Esophagus muscularis mucosa (tissue), 4 donors: ENCODE measurements at places on chromosomes 3 and 15. TPM values are rescaled to one million over a fixed set of nuclear protein-coding genes. Genes with fewer than 3 reads are reported as not detected.

RLBP1 gene
- 0.52 TPM for total RNA-seq

CCDC39 gene
- under 0.01 TPM for total RNA-seq

CPNE9 gene
- total RNA-seq = 0.42 TPM

GOLGA8S gene
- total RNA-seq = under 0.01 TPM

ANKDD1A gene
- total RNA-seq = 10.0 TPM

FBXW12 gene
- not detected for total RNA-seq

PDIA5 gene
- total RNA-seq = 14.1 TPM

CHRNA5 gene
- total RNA-seq = 0.97 TPM

RARB gene
- 29.2 TPM for total RNA-seq

AMIGO3 gene
- not detected for total RNA-seq

CFAP100 gene
- total RNA-seq = not detected

CILP gene
- total RNA-seq = 40.4 TPM

ALDH1L1 gene
- 31.5 TPM for total RNA-seq

DISP2 gene
- 0.17 TPM for total RNA-seq

SEMA3B gene
- 48.6 TPM for total RNA-seq

LIPC gene
- 0.33 TPM for total RNA-seq

GRCh38 chr3:108183971-108184370, 38.3 kb downstream of the IFT57 start:
- no peak for DNase-seq

DNA sequence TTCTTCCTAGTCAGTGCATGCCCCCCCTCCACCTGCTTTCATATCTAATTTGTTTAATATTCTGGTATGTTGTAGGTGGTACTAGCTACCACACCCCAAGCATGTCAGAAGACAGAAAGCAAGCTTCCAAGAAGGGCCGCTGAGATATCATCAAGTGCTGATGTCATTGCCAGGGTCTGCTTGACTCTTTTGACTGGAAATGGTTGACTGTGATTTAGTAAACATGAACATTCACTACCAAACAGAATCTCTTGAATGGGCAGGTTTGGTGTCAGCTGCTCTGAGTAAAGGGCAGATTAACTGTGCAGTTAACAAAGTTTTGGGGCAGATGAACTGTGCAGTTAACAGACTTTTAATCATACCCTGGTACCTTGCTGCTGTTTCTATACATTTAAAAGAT, 244.2 kb upstream of the SATB1 start:
- DNase-seq = no peak

DNA sequence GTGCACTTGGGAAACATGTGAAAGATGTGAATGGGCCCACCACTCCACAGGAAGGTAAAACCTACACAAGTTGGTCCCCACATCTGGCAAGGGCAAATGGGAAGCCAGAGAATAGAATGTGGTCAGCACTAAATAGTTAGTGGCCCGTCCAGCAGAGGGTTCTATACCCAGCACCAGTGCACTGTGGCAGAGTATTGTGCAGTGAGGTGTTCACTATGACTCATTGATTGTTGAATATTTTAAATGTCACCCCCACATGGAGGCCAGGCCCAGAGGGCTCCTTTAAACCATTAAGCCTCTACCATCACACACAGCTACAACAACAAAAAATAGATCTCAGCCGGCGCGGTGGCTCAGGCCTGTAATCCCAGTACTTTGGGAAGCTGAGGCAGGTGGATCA, 11.7 kb downstream of the FRMD5 start:
- no peak for DNase-seq

DNA sequence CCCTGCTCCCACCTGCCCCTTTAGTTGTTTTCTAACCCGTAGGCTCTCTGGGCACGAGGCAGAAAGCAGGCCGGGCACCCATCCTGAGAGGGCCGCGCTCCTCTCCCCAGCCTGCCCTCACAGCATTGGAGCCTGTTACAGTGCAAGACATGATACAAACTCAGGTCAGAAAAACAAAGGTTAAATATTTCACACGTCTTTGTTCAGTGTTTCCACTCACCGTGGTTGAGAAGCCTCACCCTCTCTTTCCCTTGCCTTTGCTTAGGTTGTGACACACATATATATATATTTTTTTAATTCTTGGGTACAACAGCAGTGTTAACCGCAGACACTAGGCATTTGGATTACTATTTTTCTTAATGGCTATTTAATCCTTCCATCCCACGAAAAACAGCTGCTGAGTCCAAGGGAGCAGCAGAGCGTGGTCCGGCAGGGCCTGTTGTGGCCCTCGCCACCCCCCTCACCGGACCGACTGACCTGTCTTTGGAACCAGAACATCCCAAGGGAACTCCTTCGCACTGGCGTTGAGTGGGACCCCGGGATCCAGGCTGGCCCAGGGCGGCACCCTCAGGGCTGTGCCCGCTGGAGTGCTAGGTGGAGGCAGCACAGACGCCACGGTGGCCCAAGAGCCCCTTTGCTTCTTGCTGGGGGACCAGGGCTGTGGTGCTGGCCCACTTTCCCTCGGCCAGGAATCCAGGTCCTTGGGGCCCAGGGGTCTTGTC, 48.5 kb downstream of the PGPEP1L start:
- DNase-seq = no peak

- no peak for DNase-seq
Observed at GRCh38 chr3:98961161-98962155, 60.0 kb upstream of the DCBLD2 start.

GRCh38 chr15:31457161-31457560, 130.5 kb downstream of the KLF13 start:
- no peak for DNase-seq

DNA sequence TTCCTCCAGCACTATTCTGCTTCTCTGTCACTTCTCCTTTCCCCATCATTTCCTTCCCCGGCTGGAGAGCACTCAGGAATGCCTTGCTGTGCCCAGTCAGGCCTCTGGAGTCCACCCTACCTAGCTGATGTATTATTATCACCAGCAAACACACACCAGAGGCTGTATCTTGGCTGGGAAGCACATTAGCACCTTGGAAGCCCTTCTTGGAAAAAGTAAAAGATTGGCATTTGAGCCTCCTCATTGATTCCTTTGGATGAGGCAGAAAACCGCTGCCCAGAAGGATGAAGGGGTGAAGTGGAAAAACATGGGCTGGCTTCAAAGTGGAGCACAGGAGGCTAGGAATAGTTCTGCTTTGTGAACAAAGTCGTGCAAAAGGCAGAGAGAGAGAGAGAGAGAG, 244.3 kb downstream of the RPLP1 start:
- no peak for DNase-seq

DNA sequence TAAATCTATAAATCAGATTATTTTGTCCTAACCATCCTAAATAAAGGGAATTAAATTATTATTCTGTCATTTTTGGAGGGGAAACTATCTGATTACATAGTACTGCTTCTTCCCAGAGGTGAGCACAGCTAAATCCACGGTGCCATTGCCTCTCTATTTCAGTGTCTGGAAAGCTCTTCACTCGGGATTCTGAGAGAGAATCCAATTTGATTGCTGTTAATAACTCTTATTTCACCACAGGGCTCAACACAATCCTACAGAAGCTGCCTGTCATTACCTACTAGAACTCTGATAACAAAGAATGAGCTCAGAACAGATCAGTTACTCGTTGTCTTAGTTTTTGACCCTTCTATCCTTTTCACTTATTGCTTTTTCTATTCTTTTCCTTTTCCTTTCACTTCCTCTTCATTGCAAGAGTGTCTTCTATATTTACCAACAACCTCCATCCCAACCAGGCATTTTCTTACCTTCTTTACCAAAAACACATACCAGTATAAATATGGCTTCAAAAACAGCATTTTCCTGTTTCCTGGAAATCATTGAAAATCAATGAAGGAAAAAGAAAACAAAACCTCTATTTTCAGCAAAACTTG, 30.4 kb downstream of the OXNAD1 start:
- no peak for DNase-seq

GRCh38 chr3:72465853-72466252, 382.4 kb downstream of the SHQ1 start:
- DNase-seq = no peak

GRCh38 chr3:138593488-138594149, 441 bp downstream of the CEP70 start:
- no peak for DNase-seq

DNA sequence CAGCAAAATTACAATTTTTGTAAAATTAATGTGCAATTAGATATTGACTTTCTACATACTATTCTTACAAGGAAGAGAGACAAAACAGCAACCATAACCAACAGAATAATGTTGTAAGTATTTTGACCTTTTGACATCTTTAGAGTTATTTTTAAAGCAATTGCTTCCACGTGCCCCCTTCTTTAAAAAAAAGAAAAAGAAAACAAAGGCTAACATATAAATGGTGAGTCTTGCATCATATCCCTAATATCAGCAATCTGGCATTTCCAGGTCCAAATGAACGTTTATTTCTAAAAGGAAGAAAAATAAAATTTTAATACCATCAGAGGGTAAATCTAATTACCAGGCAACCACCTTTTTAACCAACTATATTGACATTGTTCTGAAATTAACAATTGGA, 19.3 kb upstream of the STRIT1 start:
- no peak for DNase-seq

- no peak for DNase-seq
Observed at GRCh38 chr3:124890573-124891190, 3.5 kb upstream of the ITGB5 start.

DNA sequence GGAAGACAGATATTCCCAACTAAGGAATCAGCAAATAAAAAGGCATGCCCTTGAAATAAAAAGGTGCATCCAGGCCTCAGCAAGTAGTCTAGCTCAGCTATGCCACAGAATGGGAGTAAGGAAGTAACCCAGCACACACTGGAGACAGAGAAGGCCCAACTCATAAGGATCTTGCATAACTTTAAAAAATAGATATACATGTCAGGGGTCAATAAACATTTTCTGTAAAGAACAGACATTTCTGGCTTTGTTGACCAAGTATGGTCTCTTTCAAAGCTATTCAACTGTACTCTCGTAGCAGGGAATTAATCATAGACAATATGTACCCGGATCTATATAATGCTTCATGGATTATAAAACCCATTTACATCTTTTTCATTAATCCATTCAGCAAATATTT, 449.3 kb downstream of the TAFA4 start:
- DNase-seq = no peak

DNA sequence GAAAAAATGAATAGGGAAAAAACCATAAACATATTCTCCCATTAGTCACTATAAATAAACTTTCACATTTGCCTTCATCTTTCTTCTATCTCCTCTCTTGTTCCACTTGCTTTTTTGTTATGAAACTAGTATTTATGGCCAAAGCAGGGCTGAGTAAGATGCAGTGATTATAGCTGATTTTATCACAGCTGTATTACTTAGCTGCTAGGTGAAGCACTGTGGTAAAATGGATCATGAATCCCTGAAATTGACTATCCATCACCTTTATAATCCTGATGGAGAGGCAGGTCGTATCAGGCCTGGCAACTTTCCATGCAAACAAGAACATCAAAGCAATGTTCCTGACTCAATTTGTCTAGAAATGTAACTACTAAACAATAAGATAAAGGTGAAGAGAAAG, 471.6 kb downstream of the TUSC7 start:
- no peak for DNase-seq

DNA sequence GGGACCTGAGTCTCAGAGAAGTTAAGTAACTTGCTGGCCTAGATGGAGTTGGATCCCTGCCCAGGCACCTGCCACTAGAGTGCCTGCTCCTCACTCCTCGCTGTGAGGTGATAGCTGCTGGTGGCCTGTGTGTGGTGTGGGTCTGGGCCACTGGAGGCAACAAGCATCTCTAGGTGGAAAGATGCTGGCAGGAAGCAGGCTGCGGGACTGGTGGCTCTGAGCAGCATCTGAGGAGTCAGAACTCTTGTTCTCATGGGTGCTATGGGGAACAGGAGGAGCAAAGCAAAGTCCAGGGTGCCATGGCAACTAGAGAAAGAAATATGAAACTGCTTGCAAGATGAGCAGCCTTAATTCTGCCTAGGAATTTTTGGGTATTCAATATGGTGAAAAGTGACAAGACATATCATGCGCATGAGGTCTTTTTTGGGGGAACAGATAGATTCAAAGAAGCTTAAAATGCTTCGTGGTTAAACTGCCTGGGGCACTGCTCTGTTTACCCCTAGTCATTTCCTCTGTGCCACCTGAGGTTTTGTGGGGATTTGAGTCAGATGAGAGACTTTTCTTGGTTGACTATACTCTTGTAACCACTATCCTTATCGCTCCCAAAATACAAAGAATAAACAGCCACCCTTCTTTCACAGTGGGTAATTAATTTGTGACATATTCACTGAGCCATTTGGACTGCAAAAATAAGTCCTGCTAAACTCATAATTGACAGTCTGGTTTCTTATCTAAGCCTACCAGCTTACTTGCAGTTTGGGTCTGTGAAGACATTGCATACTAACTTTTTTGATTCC, 50.3 kb downstream of the MED12L start:
- no peak for DNase-seq

GRCh38 chr3:8324747-8325146, 176.9 kb upstream of the LMCD1 start:
- DNase-seq = no peak

- DNase-seq = no peak
Observed at GRCh38 chr15:36430726-36431265, 148.6 kb upstream of the CDIN1 start.

- DNase-seq = no peak
Observed at GRCh38 chr3:101142160-101142559, 148.9 kb upstream of the ABI3BP start.

DNA sequence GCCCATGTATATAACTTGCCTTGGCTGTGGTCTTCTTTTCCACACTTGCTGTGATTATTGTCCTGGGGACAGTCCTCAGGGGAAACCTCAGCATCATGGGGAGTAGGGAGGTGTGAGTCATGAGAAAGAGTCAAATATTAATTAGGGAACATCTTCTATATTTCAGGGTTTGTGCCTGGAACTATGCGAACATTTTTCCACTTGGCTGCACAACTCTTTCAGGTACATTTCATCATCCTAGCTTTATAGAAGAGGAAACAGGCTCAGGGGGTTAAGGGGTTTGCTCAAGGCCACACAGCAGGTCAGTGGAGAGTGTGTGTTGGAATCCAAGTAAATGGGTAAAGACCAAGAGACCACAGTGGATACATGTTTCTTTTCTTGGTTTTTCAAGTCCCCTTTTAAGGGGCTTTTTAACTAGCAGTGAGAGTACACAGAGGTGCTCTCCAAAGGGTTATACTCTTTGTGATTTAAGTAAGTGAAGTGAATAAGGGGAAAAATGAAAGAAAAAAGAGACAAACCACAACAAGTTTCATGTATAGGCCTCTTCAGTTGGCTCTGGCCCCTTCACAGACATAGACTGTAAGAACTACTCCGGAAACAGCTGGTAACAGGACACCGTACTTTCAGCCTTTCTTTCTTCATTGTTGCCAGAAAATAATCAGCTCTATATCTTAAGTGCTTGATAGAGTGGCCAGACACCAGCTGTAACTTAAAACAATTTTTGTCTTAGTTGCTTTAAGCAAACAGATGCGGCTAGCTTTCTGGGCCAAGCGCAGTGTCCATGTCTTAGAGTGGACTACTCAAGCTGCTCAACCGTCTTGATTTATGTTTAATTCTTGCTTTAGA, 64.6 kb downstream of the EEFSEC start:
- DNase-seq = no peak

- DNase-seq = no peak
Observed at GRCh38 chr3:160403028-160403545, 3.6 kb downstream of the SMC4 start.

DNA sequence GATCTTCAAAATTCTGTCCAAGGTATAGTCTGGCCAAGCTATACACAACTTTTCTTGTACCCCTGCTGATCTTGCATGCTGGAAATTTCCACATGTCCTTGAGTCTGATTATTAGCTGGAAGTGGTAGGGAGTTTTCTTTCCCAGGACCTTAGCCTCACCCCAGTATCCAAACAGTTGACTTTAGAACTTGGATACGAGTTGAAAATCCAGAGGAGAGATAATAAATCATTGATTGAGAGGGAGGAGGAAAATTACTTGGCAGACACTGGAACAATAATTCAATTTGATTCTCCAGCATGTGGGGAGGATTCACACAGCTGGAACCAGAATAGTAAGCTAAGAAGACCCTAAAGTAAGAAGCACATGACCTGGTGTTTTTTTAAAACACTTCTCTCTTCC, 116.4 kb downstream of the IL5RA start:
- DNase-seq = no peak
